ENCODE measurements at places on chromosomes 12 and 14. TPM values are rescaled to one million over a fixed set of nuclear protein-coding genes. Genes with fewer than 3 reads are reported as not detected.

Gene SLC25A21
- total RNA-seq, result 2.1 TPM

Gene EAPP
- 54.7 TPM for total RNA-seq

Gene FAM181A
- 6.7 TPM for total RNA-seq

Gene IL26
- total RNA-seq, result not detected

Gene RAB3IP
- total RNA-seq, result 51.0 TPM

Gene OR4E2
- not detected for total RNA-seq

Gene COL2A1
- total RNA-seq, result 2.5 TPM

Gene CD69
- 1.2 TPM for total RNA-seq

Gene PIWIL1
- total RNA-seq, result 0.23 TPM

Data from diencephalon (tissue), 1 donor.